ENCODE measurements at places on chromosomes 5 and 9.

- DNase-seq = no peak
Observed at GRCh38 chr5:145925353-145925752, 11.0 kb upstream of the SH3RF2 start.

- DNase-seq = no peak
Observed at GRCh38 chr5:178770621-178771020, 40.2 kb upstream of the ZNF354A start.

DNA sequence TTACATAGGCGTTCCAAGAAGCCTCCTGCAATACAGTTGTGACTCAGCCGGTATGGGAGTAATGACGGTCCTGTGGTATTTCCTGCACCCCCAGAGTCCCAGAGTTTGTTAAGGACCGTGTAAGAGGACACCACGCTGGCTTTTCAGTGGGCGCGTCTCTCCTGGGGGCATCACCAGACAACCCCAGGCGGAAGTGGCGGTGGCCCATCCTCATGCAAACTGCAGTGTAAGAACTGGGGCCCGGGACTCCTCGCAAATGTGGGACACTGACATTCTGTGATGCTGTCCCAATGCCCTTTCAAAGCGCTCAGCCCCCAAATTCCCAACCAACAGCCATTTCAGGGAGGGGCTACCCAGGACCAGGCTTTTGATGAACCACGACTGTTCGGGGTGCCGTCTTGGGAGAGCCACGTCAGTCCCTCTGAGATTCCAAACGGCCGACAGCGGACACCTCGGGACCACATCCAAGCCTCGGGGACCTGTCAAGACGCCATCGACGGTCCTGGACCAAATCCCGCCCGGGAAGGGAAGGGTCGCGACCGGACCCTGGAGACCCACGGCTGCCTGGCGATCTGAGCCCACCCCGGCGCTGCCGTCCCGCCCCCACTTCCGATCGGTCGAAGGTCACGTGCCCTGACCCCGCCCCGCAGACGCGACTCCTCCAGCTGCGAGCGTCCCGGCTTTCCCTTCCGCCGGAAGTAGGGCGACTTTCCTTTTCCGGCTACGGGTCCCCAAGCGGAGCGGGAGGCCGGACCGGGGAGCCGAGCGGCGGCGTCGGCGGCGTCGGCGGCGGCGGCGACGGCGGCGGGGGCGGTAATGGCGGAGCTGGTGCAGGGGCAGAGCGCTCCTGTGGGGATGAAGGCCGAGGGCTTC lies at the start of gene FUBP3:
FUBP3 (plus strand) TSS at position 713 of the 873 bp plus-strand sequence; CDS start at position 817, 104 bp downstream.
- peak; percentile 51 for DNase-seq

GRCh38 chr5:72156946-72157624 lies 49.8 kb downstream of the MAP1B start:
- no peak for DNase-seq

GRCh38 chr9:16191191-16191590 lies 638.3 kb downstream of the CCDC171 start:
- no peak for DNase-seq

DNA sequence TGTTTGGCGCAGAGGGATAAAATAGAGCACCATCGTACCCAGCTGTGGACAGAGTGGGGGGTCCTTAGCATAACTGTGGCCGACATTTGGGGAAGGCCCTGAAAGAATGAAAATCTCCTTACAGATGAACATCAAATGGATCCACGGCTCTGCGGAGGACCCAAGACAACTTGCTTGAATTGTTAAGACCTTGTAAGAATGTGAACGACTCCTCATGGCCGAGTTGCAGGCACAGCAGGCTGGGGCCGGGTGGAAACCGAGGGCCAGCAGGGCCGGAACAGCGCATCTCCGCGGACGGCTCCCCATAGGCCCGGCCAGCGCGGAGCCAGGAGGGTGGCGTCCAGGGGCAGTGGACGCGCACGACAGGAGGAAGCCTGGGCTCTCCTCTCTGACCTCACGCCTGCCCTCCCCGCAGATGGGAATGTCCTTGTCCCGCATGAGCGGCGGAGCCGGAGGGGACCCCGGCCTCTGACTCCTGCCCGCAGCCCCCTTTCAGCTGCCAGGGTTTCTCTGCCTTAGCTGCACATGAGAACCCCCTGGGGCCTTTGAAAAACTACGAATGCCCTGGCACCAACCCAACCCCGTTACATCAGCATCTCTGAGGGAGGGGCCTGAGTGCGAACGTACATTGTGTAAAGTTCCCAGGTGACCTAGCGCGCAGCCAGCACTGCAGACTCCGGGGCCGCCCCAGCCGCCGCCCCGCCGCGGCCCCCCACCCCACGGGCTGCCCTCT lies 36.2 kb upstream of the PTCH1 start:
- no peak for DNase-seq

- DNase-seq = no peak
Observed at GRCh38 chr5:87361536-87362213, 51.1 kb downstream of the CCNH start.

DNA sequence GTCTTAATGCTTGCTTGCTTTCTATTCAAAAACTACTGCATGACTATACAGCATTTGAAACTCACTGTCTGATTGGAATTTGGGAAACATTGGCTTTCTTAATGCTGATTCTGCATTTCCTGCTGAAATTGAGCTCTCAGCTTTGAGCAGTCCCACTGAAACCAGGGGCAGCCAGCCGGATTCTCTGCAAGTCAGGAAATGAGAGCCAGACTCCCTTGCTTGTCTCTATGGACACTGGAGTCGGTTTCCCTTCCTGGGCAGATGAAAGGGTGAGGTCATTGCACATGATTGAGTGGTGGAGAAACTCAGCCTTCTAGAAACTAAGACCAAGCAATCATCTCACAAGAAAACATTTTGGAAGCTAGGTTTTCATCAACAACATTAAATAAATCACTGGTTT lies 119.7 kb upstream of the SPATA31C2 start:
- DNase-seq = no peak

DNA sequence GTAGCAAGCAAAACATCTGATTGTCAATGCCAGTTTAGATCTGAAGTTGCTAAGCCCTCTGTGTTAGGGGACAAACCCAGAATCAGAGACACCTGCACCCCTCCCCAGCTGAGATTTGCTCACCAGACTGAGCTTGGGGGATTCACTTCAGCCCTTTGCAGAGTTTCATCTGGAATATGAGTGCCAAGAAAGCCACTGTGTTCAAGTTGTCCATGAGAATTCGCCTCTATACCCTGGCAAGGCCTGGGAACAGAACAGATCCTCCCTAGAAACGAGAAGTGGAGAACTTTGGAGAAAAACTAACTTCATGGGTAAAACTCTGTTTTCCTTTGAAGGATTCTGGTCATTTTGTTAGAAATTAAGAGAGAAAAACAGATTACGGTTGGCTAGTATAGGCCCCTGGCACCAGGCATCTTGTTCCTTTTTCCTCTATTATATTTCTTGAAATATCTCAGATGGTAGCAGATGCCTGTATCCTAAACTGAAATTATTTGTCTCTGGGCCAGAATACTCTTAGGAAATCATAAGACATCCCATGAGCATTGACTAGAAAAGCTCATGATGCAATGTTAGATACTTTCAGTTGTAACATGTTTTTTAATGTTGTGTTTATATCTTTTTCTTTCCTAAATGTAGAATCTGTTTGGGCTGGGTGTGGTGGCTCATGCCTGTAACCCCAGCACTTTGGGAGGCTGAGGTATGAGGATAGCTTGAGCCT lies 64.4 kb downstream of the SNX18 start:
- no peak for DNase-seq

GRCh38 chr9:137192859-137193258 lies 4.4 kb downstream of the SSNA1 start:
- no peak for DNase-seq

DNA sequence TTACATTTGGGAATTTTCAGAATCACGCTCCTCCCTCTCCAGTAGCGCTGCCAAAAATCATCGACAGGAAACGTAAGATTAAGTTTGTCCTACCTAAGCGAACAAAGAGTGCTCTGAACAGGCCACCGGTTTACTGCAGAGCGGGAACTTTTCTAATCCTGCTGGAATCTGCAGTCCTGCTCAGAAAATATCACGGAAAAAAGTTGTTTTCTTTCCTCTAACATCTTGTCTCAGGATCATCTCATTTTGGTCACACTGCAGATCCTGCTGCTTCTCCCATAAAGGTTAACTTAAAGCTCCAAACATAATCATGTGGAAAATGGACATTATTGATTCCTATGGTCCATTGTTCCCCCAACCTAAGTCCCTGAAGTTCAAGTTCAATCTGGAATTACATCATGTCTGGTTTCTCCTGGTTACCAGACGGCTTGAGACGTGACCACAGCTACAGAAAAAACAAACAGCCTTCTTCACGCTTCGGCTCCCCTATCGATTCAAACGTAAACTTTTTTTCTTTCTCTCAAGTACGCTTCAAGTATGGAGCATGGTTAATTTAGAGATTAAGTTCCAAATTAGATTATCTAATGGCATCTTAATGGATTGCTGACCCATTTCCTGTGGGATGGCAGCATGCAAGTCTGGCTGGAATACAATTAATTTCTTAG lies 217.6 kb downstream of the NFIB start:
- peak; percentile 34 for DNase-seq

DNA sequence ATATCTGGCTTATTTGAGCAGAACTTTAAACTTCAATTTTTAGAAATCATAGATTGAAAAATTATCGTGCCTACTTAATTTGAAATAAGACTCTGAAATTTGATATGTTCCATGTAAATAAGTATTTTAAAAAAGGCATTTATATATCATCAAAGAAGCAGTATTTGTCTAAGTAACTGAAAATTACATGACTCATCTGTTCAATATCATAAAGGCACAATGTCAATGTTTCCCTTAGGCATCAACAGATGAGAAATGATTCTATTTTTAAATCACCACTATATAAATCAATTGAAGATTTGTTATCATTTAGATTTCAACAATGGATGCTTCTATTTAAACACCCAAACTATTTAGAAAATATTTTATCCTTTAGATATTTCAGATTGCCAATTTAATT lies 142.9 kb upstream of the POU5F2 start:
- DNase-seq = no peak

GRCh38 chr9:96777426-96777864 lies 442 bp downstream of the ZNF510 start:
- no peak for DNase-seq

GRCh38 chr5:107817951-107818350 lies 147.2 kb upstream of the EFNA5 start:
- no peak for DNase-seq

- DNase-seq = no peak
Observed at GRCh38 chr9:74317235-74317634, 179.9 kb upstream of the RORB start.

DNA sequence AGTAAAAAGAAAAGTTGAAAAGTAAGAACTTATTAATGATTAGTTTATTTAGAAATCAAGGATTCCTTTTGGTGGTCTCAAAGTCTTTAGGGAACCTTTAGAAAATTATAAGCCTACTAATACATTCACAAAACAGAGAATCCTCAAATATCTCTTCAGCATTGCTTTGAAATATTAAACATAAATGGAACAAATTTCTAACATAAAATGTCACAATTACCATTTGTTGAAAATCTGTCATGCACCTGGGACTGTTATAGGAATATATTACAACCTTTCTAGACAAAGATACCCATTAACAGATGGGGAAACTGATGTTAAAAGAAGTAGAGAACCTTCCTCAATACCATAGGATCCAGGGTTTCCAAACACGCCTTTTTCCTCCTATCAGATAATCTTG lies 83.2 kb downstream of the LHFPL2 start:
- DNase-seq = no peak

DNA sequence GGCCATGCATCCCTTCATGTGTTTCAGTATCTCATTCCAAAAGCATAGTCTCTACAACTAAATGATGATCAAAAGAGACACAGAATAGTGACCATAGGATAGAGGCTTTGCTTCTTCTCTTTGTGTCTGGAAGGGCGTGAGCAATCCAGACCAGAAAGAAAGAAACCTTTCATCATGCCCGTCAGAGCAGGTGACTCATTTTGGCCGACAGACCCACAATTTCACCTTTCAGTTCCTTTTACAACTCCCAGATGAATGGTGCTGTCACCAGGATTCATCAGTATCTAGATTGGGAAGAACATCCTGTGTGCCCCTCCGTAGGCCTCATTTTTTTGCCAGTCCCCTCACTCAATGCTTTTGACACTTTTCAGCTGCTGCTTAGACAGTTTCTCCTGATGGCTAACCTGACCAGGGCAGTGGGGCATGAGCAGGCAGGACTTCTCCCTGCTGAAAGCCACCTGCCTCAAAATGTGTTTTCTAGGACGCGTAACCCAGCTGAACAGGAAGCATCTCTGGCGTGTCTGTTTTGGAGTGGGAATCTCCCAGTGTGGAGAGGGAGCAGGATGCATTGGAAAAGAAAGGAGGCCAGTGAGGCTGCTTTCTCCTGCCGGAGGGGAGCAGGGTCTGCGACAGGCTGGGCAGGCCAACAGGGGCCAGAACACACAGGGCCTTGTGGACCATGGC lies 21.2 kb downstream of the ABLIM3 start:
- no peak for DNase-seq

GRCh38 chr5:79107020-79107796 lies 4.4 kb upstream of the BHMT start:
- DNase-seq = no peak

DNA sequence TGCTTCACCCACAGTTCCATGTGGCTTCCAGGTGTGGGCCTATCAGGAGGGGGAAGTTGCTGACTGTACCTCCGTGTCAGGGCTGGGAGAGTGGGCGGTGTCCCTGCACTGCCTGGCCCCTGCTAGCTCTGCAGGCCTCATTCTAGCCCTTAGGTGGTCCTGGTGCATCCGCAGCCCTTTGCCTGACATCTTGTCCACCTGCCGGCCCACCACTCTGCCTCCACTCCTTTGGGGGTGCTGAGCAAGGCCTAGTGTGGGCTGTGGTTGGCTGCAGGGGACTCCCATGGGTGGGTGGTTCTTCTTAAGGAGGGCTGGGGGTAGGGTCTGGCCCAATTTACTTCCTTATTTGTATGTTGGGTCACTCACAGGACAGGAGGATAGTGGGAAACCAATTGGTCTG lies 66.9 kb downstream of the HSPA4 start:
- no peak for DNase-seq

DNA sequence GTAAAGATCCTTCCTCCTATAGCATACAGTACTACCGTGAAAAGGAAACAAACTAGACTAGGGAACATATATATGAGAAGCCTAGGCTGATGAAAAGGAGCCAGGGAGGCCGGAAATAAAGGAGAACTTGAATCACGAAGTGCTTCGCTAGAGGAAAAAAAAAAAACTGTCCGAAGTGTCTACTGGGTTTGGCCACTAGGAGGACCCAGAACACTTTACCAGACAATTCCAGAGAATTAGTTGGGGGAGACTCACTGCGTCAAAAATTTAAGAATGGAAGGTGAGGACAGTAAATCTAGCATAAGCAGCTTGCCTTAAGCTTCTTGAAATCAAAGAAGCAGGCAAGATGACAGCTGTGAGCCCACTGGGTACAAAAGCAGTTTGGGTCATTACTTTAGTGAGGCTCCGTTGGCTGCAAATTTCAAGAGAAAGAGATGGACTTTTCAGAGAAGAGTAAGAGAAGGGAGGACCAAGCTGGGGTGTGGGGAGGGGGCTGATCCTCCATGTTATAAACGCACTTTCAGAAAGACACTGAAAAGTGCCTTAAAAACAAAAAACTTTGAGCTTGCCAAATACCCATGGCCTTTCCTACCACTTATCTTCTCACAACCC lies 47.4 kb downstream of the P4HA2 start:
- no peak for DNase-seq

- DNase-seq = no peak
Observed at GRCh38 chr9:85038061-85038460, 368.5 kb downstream of the NTRK2 start.
